ENCODE measurements at places on chromosomes 1 and 21.

DNA sequence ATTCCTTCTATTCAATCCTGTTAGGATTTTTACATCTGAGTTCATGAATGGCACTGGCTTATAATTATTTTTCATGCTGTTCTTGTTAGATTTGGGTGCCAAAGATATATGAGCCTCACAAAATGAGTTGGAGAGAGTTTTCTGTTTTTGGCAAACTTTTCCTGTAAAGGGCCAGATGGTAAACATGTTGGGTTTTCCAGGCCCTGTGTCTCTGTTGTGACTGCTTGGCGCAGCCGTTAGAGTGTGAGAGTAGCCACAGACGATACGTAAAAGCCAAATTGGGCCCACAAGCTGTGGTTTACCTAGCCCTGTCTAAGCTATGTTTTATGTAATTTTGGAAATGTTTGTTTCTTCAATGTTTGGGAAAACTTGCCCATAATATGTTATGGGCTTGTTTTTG is 15.6 kb upstream of the CA6 start:
- no peak for DNase-seq

GRCh38 chr1:21537511-21537931 is 28.3 kb downstream of the ALPL start:
- DNase-seq, result no peak

DNA sequence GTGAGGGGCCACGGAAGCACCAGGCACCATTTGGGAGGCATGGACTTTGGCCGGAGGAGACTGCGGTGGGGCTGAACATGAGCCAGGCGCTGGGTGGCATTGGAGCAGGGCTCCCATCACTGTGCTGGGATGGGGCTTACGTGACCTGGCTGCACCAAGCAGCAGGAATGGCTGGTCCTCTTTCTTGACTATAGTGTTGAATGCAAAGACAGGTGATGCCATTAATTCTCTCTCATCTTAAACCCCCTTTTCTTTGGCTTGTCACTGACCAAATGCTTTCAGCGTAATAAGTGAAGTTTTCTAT is 447.9 kb downstream of the CAMTA1 start:
- no peak for DNase-seq

DNA sequence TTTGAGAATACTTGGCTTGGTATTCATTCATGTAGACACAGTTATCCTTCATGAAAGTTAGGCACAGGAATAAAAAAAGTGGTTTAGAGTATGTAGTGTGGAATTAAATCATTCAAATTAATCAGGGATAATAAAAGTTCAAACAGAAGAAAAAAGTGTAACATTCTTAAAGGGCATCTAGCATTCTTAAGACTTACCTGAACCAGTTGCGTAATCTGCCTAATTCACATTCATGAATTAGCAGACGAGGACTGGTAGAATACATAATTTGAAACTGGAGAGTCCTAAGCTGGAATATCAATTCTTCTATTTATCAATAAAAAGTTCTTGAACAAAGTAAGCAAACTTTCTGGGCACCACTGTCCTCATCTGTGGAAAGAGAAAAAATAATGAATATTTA is 157.0 kb upstream of the DEPDC1 start:
- no peak for DNase-seq

- DNase-seq, result no peak
Observed at GRCh38 chr1:113782406-113782805, 23.1 kb upstream of the PHTF1 start.

DNA sequence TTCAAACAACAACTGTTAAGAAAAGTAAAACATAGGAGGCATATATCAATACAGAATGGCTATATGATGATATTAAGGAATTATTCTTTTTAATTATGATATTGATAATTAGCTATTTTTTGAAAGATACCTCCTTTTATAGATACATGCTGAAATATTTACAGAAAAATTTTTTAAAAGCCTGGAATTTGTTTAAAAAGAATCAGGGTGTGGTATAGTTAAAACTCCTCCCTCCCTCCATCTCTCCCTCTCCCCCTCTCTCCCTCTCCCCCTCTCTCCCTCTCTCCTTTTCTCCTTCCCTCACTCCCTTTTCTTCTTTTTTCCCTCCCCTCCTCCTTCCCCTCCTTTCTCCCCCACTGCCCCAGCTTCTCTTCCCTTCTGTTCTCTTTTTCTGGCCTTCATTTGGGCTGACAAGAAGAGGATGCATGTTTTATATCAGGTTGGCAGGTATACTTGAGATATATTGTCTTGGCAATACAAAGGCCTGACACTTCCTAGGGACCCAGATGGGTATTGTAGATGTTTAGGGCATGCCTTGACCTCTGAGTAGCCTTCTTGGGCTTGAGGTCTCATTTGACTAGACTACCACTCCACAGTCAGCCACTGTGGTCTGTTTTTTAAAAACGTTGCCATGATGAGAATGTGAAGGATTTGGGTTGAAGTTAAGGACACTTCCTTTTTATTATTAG is 124.5 kb downstream of the FGGY start:
- DNase-seq, result no peak
